ENCODE measurements at places on chromosomes 2 and 18.

- no peak for DNase-seq
Observed at GRCh38 chr2:231212329-231212845, 14.0 kb downstream of the ARMC9 start.

- no peak for DNase-seq
Observed at GRCh38 chr2:147450661-147451510, 393.9 kb upstream of the ACVR2A start.

- no peak for DNase-seq
Observed at GRCh38 chr18:47403317-47403716, 151.9 kb upstream of the SKOR2 start.

DNA sequence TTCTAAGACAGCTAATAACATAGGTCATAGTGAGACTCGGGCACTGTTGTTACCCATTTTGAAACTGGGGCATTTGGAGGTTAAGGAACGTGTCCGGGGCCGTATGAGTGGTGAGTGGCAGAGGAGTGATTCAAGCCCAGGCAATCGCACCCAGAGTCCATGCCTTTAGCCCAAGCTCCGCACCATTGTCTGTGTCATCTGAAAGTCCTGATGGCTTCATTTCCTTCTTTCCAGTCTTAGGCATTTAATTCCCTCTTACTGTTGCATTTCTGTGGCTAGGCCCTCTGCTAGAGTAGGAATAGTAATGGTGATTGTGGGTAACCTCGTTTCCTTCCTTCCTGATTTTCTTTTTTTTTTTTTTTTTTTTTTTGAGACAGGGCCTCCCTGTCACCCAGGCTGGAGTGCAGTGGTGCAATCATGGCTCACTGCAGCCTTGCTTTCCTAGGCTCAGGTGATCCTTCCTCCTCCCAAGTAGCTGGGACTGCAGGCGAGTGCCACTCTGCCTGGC is 49.8 kb upstream of the ASB1 start:
- no peak for DNase-seq

DNA sequence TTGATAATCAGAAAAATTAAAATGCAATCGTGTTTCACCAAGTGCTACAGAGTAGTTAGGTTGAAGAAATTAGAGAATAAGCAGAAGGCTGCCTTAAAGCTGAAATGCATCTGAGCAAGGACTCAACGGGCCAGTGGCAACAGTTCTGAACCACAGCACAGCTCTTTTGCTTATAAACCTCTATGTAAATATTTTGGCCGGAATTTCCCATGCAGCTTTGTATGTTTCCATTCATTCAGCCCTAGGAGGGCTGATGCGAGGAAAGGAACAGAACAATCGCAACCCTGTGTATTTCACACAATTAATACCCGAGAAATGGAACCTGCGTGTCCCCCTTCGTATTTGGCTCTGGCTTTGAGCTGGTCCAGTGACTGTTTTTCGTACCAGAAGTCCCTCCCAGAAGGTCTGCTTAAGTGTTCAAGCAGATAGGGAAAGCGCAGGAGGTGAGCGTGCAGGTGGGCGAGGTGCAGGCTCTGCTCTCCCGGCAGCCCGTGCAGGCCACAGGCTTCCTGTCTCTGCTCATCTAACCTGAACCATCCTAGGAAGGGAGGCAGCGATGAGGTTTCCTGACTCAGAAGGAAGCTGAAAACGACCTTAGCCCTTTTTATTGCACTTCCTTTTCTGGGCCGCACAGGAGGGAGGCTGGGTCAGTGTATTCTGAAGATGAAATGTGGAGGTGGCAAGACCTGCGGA is 67.3 kb downstream of the ASB1 start:
- no peak for DNase-seq

DNA sequence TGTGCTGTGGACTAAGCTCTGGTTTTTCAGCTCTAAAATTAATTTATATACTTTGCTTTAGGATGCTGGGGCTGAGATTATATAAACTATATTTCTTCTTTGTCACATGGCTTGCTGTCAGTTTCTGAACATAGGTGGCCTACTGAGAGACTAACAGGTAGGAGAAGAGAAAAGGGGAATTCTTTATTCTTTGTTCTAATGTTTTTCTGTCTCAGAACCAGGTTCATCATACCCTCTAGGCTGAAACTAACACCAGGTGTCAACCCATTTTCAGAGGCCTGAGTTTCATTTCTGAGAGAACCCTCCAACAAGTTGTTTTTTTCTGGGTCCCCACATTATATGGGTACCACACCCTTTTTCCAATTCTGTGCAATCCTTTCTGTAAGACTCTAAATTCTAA is 843.6 kb downstream of the TRIB2 start:
- DNase-seq: no peak

DNA sequence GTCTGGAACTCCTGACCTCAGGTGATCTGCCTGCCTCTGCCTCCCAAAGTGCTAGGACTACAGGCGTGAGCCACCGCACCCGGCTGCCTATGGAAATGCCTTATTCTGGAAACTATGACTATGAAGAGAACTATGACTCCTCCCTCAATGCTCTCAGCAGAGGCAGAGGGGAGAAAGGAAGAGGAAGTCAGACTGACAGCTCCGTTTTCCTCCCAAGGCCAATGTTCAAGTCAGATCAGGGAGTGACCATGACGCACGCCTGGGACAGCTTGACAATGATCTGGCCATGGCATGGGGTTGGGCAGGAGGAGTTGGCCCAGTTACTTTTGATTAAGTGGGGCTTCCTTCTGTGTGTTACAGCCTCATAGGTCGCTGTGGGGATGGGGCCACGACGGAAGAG is 44.3 kb upstream of the MRPL33 start:
- DNase-seq: no peak

- peak; percentile 50 for DNase-seq
Observed at GRCh38 chr2:234550511-234551107, 53.7 kb upstream of the ARL4C start.

DNA sequence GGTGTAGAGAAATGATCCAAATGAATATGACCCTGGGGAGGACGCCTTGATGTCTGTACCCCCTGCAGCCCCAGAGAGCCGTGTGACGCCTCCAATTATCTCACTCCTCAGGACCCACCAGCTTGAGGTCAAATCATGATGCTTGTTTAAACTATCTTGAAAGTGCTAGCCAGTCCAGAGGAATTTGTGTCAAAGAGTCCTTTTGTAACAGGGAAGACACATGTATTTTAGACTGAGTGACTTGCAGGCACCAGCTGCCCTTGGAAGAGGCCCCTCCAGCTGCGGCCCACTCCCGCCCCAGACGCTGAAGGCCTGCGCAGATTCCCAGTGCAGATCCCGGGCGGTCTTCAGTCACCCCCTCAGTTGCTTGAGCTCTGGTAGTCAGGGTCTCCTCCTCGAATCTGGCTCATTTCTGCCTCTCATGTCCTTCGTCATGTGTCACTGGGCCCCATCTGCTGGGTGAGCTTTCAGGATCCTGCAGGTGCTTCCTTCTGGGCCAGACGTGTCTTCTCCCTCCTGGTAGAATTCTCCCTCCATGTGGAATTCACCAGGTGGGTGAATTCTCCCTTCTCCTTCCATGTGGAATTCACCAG is 77.4 kb downstream of the RNF144A start:
- DNase-seq: no peak

DNA sequence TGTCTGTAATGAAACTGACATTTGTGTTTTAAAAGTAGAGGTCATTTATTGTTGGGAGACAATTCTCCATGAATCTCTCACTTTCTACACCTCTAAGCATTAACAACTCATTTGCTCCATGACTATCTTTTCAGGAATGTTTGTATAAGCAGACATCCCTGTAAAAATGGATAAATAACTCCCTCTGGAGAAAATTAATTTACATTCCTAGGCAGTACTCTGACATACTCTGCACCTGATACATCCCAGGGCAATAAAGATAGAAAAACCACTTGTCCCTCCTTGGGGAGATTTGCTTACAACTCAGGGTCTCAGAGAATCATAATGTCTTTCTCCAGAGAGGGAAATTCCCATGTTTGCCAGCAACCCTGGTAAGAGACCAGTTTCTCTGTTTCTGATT is 1037.7 kb upstream of the SLC39A10 start:
- DNase-seq: no peak

GRCh38 chr18:76416911-76417310 is 78.1 kb downstream of the ZNF516 start:
- no peak for DNase-seq

DNA sequence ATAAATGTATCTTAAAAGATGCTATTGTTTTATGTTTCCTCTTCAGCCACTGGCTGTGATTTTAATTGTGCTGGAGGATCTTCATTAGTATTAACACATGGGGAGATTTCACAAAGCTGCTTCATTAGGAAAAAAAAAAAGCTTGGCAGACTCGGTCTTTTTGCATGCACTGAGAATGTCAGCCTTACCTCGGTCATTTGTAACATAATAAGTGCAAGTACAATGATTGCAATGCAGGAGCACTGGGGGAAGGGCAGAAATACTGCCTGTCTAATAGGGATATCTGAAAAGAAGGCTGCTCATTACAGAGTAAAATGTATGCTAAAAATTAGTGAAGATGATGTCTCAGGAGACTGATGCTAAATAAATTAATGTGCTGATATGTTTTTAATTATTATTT is 1.3 kb upstream of the BAZ2B start:
- no peak for DNase-seq

- DNase-seq: no peak
Observed at GRCh38 chr2:50402654-50402960, 629.3 kb downstream of the NRXN1 start.

DNA sequence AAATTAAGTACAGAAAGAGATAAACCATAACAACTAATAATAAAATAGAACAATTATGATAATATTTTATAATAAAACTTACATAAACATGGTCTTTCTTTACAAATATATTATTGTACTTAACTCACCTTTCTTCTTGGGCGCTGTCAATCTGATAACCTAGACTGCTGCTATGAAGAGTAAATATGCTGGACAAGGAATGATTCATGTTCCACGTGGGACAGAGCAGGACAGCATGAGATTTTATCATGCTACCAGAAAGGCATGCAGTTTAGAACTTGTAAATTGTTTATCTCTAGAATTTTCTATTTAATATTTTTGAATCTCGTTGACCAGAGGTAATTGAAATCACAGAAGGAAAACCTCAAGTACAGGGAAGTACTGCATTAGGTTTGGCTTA is 210.7 kb downstream of the ANKRD30B start:
- no peak for DNase-seq

DNA sequence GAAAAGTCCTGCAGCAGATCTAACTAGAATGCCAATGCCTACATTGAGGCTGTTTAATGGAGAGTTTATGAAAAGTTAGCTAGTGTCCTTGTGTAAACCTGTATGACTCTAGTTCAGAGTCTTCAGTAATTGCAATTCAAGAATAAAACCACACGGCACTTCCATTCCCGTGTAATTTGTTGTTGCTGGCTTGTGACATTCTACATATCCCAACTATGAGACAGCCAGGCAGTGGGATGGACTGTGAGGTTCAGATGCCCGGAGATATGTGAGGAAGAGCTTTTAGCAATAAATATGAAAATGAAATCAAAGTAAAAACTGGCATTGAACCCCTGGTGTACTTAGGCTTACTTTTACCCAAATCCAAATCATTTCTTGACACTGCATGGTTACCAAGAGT is 263.4 kb downstream of the NEDD4L start:
- no peak for DNase-seq
